ENCODE measurements at places on chromosomes 6 and 20. TPM values are rescaled to one million over a fixed set of nuclear protein-coding genes. Genes with fewer than 3 reads are reported as not detected.
A peak's percentile ranks its signal among the peaks of the same experiment; 100 is the strongest.

Gene SOX18
- total RNA-seq, result 67.0 TPM

Gene TMEM74B
- total RNA-seq, result 2.7 TPM

Gene CCM2L
- total RNA-seq, result 7.0 TPM

Gene PRPH2
- 0.70 TPM for total RNA-seq

Gene FAM209B
- not detected for total RNA-seq

Gene GPLD1
- total RNA-seq, result 0.81 TPM

Gene MAP7
- total RNA-seq, result 1.5 TPM

Gene SLC52A3
- total RNA-seq, result 2.8 TPM

Gene CNR1
- total RNA-seq, result 2.9 TPM

Gene C4B
- total RNA-seq, result 92.4 TPM

DNA sequence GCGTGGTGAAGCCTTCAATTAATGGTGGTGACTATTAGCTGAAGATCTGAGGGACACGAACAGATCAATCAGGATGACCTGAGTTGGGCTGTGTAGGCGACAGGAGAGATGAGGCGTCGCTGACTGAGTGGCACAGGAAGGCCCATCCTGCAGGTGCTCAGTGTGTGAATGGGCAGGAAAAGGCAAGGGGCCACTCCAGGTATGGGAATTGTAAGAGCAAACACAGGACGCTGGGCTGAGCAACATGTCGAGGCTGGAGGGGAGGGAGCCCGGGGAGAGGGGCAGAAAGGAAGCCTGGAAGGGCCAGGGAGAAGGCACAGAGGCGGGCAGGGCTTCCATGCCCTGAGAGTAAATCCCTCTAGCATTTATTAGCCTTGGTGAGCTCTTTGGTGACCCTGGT is 151.0 kb downstream of the VEGFA start:
- DNase-seq, result no peak

- no peak for DNase-seq
Measured at GRCh38 chr20:37523911-37524700, 3.1 kb downstream of the NNAT start.

GRCh38 chr20:1595333-1595732 is 24.5 kb downstream of the SIRPB1 start:
- DNase-seq, result no peak

GRCh38 chr6:19524366-19525186 is 312.6 kb upstream of the ID4 start:
- DNase-seq, result no peak

DNA sequence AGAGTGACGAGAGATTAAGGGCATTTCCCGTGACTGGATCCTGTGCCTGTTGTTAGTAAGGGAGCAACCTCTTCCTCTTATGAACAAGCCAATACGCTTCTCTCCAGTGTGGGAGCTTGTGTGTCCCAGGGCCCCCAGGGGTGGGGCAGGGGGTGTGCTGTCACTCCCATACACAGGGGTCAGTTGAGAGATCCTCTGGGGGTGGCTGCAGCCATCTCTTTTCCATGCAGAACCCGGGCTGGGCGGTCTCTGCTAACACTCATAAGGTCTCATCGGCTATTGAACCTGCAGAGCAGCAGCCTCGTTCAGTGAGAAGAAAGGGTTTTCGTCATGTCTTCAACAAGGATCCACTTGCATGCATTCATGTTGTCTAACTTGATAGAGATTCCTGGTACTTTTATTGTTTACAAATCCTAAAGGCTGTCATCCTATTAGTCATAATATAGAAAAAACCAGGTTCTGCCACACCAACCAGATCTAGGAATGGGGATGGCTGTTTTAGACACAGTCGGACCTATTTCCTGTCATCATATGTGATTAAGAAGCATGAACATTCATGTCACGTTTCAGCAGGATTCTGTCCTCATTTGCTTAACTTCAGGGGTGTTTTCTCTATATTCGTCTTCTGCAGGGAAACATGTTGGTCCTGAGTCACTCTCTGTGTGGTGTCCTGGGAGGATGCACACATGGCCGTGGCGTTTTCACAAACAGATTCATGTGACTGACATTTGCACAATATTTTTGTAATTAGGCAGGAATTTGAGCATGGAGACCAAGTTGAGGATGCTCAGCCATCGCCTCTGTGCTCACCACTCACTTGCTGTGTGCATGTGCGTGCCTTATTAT is 13.3 kb upstream of the THBS2 start:
- no peak for DNase-seq

- no peak for DNase-seq
Measured at GRCh38 chr6:35955071-35955470, 34.2 kb upstream of the SRPK1 start.

GRCh38 chr6:41428336-41428995 is 93.1 kb downstream of the NCR2 start:
- DNase-seq, result no peak

- DNase-seq, result peak; percentile 80
Measured at GRCh38 chr6:33313709-33314514, at the start of gene TAPBP. TSS of gene TAPBP (minus strand) at chr6:33314078. CDS start at chr6:33314041, 37 bp downstream.

DNA sequence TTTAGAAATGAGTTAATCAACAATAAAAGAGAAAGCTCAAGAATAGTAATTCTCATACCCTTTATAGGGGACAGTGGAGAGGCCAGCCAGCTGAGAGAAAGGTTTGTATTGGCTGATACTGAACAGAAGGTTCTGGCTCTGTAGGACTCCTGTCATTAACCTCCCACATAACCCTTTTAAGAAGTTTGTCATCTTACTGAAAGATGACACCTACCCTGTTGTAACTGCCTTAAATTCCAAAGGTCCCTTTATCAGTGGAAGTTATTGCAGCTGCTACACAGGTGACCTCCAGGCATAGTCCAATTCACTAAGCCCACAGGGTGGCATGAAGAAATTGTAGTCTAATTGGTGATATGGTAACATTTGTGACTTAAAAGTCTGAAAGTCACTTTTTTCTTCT is 790.1 kb downstream of the TENT5A start:
- DNase-seq, result no peak

GRCh38 chr20:10602221-10602871 is 71.5 kb downstream of the JAG1 start:
- DNase-seq, result no peak

GRCh38 chr20:55540486-55540885 is 464.8 kb downstream of the CBLN4 start:
- no peak for DNase-seq

DNA sequence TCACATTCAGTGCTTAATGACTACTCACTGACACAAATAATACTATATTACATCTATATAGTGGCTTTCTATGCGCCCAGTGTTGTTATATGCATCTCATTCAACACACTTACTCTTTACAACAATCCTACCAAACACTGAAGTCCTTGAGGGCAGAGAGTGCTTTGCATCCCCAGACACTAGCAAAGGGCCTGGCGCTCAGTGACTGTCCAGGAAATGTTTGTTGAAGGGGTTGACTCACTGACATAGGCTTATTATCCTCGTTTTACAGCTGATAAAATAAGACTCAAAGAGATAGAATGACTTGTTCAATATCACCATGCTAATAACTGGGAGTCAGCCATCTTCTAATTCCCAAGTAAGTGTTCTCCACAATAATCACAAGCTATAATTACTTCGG is 163.3 kb downstream of the ARHGAP18 start:
- DNase-seq, result no peak

- no peak for DNase-seq
Measured at GRCh38 chr20:14422892-14423291, 85.5 kb upstream of the FLRT3 start.

GRCh38 chr6:43076464-43077332 is 584 bp downstream of the PTK7 start:
- DNase-seq, result no peak

- no peak for DNase-seq
Measured at GRCh38 chr20:59954718-59955117, 3.5 kb upstream of the CDH26 start.

- DNase-seq, result peak; percentile 93
Measured at GRCh38 chr6:163335671-163336545, 78.6 kb upstream of the QKI start.

GRCh38 chr6:129645830-129646579 is 64.0 kb downstream of the ARHGAP18 start:
- no peak for DNase-seq

DNA sequence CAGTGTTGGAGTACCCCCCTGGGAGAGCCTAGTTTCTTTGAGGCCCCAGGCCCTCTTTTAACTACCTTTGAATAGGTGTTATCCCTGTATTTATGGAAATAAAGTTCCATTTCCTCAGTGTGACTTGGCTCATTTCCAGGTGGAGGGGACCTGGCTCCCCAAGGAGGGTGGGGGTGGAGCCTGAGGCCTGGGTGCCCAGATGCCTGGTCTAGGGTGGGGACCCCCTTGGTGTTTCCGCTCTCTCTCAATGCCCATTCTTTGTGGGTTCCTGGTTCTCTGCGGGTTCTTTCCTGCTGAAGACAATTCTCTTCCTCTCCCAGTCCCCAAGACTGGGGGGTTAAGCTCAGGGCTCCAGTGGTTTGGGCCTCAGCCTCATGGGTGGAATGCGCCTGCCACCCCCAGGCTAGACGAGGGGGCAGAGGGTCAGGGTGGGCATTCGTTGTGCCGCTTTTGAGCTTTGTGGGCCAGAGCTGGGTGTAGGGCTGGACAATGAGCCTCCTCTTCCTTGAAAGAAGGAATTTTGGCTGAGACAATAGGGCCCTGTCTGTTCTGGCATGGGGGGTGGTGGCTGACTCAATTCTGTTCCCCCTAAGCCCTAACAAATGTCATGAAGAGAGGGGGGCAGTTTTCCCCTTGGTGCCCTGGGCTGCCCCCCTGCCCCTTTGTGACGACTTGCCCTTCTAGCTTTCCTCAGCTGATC is 686 bp upstream of the EGFL8 start:
- no peak for DNase-seq

- no peak for DNase-seq
Measured at GRCh38 chr6:3372912-3373554, 83.8 kb downstream of the SLC22A23 start.

DNA sequence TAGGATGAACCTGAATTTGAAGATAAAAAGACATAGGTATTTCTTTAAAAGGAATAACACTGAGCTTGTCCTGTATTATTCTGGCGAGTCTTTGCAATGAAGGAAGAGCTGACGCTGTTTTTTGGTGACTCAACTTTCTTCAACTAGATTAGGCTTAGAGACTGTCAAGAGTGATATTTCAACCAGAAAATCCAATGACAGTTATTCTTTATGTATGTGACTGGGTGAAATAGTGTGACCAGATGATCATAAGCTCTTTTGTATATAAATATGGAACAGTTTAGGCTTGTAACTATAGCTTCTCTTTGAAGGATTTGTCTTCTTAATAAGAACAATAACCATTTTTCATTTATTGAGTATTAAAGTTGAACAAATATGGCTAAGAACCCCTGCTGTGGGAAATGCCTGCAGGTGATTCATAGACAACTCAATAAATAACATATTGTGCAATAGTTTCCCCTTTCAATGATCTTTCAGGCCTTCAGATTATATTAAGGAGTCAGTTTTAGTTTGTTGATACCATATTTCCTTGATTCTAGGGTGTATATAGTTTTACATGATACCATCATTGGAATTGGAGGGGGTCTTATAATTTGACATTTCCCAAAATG is 265.6 kb upstream of the JAG1 start:
- DNase-seq, result no peak

DNA sequence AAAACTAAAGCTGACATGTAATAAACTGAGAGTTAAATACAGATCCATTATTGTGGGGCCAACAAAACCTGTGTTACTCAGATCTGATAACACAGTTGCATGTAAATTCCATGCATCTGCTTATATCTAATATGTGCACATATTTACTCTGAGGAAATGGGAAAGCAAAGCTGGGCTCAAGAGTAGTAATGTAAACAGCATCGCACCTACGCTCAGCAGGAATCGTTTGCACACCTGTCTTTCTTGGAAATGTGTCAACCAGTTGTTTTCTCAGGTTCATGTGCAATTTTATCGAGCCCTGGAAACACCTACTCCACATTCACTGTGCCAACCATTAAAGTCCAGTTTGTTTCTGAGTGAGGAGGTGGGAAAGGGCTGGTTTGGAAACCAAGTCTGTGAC is 80.3 kb upstream of the CNKSR3 start:
- DNase-seq, result no peak

- no peak for DNase-seq
Measured at GRCh38 chr6:15763364-15763763, 100.5 kb upstream of the DTNBP1 start.

- DNase-seq, result no peak
Measured at GRCh38 chr6:2196079-2196679, 49.2 kb downstream of the GMDS start.

GRCh38 chr6:119348748-119349360 is 707 bp downstream of the MAN1A1 start:
- DNase-seq, result no peak

- DNase-seq, result peak; percentile 79
Measured at GRCh38 chr6:13813621-13814175, 659 bp downstream of the MCUR1 start.
